Right renal cortex interstitium (tissue), 3 donors: ENCODE measurements at places on chromosomes 6 and 20.

- DNase-seq = no peak
Observed at GRCh38 chr6:51116723-51117122, 298.1 kb downstream of the TFAP2B start.

- DNase-seq = no peak
Observed at GRCh38 chr20:33843854-33844253, 32.7 kb downstream of the CHMP4B start.

- no peak for DNase-seq
Observed at GRCh38 chr20:36390719-36391415, 84.7 kb downstream of the DLGAP4 start.

DNA sequence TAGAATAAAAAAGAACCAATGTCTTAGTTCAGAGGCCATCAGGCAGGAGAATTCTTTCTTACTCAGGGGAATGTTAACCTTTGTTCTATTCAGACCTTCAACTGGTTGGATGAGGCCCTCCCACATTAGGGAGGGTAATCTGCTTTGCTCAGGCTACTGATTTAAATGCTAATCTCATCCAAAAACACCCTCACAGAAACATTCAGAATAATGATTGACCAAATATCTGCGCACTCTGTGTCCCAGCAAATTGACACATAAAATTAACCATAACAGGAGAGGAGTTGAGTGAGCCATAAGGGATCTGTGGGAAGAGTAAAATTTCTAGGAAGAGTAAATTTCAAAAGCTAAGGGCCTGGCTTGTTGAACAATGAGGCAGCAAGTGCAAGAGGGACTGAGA lies 234.0 kb upstream of the PLCB4 start:
- no peak for DNase-seq

DNA sequence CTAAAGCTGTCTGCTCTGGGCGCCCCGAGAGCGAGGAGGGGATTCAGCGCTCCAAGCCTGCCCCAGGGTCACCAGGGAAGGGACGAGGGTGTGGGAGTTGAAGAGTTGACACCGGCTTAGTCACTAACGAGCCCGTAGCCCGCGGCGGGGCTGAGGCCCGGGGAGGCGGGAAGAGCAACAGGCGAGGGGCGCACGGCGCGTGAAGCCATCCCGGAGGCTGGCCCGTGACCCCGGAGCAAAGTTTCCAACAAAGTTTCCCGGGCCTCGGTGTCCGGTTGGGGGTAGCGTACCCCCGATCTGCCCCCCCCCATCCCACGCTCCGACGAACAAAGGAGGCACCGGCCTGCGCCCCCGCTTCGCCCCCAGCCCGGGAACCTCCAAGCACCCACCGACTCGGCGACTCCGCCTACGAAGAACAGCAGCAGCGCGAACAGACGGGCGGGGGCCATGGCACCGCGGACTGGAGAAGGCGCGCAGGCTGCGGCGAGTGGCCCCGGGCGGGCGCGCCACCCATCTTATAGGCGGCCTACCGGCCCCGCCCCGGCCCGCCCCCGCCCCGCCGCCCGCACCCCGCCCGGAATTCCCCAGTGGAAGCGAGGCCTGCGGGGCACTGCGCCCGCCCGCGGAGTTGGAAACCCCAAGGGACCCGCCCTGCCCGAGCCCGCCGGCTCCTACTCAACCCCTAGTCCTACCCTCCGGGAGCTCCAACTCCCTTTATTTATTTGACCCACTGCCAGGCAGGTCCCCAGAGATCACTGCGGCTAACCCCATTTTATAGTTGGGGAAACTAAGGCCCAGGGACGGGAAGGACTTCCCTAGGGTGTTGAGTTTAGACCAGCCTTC lies at the start of gene SDC4:
Gene SDC4, minus strand, starts transcription at position 489 of the 843 bp plus-strand sequence. Its CDS starts 40 bp downstream, at position 449.
- no peak for DNase-seq

DNA sequence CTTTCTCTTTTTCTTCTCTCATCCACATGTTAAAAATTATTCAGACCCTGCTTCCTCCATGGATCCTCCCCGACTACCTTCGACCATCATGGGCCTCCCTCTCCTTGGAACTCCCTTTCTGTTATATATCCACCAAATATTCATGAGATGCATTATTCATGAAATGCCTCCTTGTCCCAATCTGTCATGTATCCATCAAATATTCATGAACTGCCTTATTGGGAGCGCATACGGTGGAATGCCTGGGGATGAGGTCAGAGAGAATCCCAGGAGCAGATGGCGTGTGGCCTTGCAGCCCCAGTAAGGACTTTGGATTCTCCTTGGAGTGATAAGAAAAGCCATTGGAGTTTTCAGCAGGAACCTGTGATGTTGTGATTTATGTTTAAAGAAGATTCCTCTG lies 97.0 kb downstream of the NRN1 start:
- no peak for DNase-seq
